ENCODE measurements at places on chromosomes 2 and 18.
A peak's percentile ranks its signal among the peaks of the same experiment; 100 is the strongest.

GRCh38 chr2:149954981-149955600 is 367.5 kb upstream of the MMADHC start:
- no peak for DNase-seq

- DNase-seq = no peak
Observed at GRCh38 chr2:206198677-206199076, 39.0 kb downstream of the EEF1B2 start.

DNA sequence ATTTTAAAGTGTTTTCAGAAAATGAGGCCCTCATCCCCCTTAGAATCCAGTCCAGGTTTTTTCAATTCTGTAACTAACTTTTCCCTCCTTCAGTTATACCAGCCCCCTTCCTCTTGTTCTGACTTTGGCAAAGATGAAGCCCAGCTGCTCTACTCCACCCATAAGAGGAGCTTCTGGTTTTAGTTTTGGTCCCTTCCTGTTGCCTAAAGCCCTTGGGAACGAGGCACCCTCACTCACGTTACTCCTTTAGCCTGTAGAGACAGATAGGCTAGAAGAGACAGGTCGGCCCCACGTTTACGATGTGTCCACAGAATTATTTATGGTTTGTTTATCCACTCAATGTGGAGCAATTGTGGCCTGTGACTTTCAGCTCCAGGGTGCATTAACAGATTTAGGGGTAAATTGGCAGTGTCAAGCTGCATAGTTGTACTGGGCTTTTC is 454.2 kb upstream of the TNP1 start:
- DNase-seq = no peak

- no peak for DNase-seq
Observed at GRCh38 chr2:127361929-127362885, 25.6 kb downstream of the MAP3K2 start.

GRCh38 chr18:841647-842370 is 29.8 kb upstream of the YES1 start:
- no peak for DNase-seq

DNA sequence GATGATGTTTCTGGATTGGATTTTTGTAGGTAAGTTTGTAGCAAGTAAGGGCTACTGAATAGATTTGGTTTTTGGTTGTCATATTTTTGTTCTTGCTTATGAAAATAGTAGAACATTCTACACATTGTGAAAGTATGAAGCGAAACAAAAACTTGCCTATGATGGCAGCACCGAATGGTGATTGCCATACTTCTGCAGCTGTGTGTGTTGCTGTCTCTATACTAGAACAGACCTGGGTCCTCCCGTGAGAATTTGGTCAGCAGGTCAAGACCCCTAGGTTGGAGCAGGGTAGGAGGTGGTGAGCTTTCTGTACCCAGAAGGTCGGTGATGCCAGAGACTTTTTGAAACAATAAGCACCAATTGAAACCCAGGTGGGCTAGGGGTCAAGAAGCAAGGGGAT is 322.6 kb downstream of the PRKCE start:
- DNase-seq = peak; percentile 37

- no peak for DNase-seq
Observed at GRCh38 chr2:216698293-216698692, 2.9 kb upstream of the IGFBP5 start.
